ENCODE measurements at places on chromosomes 6 and 20.

DNA sequence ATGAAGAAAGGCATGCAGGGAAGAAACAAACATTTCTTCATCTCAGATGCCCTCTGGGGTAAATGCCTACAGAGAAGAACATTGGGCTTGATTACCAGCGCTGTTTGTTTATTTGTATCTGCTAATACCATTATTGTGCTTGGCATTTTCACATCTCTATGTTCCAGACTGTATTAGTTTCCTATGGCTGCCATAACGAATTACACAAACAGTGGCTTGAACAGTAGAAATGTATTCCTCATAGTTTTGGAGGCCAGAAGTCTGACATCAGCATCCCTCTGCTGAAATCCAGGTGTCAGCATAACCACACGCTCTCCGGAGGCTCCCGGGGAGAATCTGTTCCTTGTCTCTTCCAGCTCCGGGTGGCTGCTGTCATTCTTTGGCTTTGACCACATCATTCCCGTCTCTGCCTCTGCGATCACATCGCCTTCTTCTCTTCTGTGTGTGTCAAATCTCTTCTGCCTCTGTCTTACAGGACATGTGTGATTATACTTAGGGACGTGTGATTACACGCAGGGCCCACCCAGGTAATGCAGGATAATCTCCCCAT is 241.6 kb upstream of the SUPT3H start:
- DNase-seq: no peak

DNA sequence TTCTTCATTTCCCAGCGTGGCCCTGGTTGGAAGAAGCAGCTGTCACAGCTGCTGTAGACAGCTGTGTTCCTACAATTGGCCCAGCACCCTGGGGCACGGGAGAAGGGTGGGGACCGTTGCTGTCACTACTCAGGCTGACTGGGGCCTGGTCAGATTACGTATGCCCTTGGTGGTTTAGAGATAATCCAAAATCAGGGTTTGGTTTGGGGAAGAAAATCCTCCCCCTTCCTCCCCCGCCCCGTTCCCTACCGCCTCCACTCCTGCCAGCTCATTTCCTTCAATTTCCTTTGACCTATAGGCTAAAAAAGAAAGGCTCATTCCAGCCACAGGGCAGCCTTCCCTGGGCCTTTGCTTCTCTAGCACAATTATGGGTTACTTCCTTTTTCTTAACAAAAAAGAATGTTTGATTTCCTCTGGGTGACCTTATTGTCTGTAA is 292.7 kb downstream of the ESR1 start:
- DNase-seq: no peak

DNA sequence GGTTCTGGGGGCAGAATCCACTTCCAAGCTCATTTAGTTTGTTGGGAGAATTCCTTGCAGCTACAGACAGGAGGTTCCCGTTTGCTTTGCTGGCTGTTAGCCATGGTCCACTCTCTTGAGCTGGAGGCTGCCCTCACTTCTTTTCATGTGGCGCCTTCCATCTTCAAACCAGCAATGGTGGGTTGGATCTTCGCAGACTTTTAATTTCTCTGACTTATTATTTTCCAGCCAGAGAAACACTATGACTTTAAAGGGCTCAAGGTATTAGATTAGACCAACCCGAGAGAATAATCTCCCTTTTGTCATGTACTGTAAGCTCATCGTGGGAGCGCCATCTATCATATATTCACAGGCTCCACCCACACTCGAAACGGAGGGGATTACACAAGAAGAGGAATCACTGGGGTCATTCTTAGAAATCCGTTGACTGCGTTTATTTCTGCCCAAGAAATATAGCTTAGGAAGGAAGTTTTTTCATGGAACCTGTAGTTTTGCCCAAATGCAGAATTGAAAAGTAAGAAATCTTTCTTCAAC is 38.9 kb downstream of the SAMD5 start:
- DNase-seq: no peak

- no peak for DNase-seq
Measured at GRCh38 chr20:51422514-51423289, 119.8 kb downstream of the NFATC2 start.

GRCh38 chr6:15661853-15662325 is 939 bp downstream of the DTNBP1 start:
- DNase-seq: no peak

DNA sequence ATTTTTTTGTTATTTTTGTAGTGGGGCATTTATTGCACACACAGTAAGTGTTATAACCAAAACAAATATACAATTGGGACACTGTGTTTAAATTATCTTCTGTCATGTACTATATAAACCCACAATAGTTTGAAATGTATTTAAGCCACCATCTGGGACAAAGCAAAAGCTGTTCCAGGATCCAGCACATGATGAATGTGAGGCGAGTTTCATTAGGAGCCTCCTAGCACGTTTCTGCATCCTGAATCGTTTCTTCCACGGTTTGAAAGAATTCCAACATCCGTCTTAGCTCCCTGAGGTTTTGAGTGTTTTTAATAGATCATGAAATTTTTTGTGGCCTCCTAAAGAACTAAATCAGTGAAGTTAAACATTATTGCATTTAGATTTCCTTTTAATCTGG is 65.8 kb downstream of the EYA4 start:
- no peak for DNase-seq

- no peak for DNase-seq
Measured at GRCh38 chr6:146856296-146856695, 257.5 kb downstream of the ADGB start.

- no peak for DNase-seq
Measured at GRCh38 chr6:159101656-159102055, 56.9 kb upstream of the TAGAP start.

All from stimulated activated CD8-positive, alpha-beta memory T cell treated with anti-CD3 and anti-CD28 coated beads, Interleukin-7, amount 100 ng/mL, for 48 hours (primary cell).